A549 (cell line): ENCODE measurements at places on chromosomes 7 and 10.
A peak's percentile ranks its signal among the peaks of the same experiment; 100 is the strongest.

DNA sequence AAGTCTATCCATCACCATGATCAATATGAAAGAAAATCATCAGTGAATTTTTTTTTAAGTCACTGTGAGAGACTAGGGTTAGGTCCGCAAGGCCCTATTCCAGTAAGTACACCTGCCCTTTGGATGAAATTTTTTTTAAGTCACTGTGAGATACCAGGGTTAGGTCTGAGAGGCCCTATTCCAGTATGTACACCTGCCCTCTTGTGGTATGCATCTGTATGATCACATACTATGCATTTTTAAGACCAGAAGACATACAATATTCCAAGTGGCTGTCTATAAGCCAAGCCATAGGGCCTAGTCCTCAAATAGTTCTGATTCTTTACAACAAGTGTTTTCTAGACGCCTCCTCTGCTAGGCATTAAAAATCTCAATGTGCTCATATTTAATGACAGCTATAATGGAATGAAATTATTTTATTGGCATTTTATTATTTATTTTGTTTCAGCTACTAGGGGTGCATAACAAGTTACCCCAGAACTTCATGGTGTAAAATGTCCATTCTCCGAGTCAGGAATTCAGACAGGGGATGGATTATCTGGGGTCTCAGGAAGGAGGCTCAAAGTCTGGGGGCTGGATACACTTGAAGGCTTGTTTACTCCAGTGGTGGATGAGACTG, 53.1 kb downstream of the TEX36 start:
- DNase-seq: peak; percentile 66

DNA sequence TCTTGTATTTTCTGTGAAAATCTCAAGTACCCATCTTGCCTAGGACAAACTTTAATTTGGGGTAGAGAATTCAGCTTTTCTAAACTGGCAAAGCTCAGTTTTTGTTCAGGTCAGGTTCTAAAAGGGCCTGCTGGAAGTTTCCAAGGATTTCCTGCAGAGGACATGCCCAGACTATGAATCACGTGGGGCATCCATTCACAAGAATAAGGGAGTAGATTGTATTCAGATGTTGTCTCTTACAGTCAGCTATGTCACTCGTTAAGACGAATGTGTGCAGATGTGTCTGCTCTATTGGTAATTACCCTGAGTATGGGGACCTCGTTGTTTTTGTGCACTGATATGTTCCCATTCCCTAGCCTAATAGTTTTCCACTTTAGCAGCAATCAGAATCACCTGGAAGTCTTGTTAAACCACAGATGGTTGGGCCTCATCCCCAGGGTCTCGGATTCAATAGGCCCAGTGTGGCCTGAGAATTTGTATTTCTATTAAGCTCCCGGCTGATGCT, 81.0 kb upstream of the ITPRID1 start:
- no peak for DNase-seq

DNA sequence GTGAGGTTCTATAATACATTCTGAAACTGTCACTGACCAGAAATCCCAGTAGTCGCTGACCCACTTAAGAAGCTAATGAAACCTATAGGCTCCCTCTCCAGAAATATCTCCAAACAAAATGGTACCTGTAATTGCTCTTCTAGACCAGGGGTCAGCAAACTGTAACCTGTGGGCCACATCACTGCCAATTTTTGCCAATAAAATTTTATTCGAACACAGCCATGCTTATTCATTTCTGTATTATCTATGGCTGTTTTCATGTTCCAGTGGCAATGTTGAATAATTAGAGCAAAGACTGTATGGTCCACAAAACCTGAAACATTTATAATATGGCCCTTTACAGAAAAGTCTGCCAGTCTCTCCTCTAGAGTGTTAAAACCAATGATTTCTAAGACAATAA, 37.2 kb upstream of the SVIL start:
- DNase-seq: no peak

GRCh38 chr10:124380256-124380995, 38.3 kb downstream of the OAT start:
- DNase-seq: no peak

GRCh38 chr7:1735262-1735661, 65.2 kb downstream of the ELFN1 start:
- no peak for DNase-seq

DNA sequence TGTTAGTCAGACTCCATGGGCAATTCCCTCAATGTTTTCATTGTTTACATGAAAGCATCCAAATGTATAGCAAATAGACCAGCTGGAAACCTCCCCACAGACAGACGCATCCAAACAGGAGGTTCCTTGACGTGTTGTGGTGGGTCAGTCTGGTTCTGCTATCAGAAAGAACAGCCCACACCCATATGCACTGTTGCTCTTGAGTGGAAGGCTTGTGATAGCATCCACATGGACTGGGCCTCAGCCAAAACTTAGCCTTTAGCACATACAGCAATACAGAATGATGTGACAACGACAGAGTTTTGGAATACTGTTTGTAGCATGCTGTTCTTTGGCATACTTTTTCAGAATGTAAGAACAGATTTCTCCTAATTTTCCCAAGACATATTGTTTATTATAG, 299.2 kb upstream of the ETV1 start:
- DNase-seq: no peak

GRCh38 chr7:98520356-98520951, 96.6 kb upstream of the NPTX2 start:
- no peak for DNase-seq

DNA sequence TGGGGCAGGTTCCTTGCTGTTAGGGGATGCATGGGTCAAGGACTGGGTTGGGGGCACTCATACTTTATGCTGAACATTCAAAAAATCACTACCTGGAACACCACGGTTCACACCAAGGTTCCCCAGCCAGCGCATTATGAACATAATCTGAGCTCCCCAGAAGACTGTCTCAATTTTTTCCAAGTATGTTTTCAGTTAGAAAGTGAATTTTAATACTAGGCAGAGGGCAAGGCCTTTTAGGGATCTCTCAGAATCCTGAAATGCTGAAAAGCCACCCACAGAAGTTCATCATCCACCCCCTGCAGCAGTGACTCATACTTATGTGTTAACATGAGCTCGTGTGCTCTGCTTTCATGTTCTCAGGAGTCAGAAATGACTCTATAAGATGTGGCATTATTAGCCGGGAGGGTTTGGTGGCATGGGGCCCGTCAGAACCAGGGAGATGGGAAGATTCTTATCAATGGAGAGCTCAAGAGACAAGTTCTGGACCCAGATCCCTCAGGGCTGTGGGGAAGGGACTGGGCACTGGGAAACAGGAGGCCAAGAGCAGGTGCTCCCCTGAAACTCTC, 185.2 kb upstream of the ITGB1 start:
- no peak for DNase-seq

GRCh38 chr10:68153473-68154210, 44.4 kb downstream of the MYPN start:
- DNase-seq: peak; percentile 99

DNA sequence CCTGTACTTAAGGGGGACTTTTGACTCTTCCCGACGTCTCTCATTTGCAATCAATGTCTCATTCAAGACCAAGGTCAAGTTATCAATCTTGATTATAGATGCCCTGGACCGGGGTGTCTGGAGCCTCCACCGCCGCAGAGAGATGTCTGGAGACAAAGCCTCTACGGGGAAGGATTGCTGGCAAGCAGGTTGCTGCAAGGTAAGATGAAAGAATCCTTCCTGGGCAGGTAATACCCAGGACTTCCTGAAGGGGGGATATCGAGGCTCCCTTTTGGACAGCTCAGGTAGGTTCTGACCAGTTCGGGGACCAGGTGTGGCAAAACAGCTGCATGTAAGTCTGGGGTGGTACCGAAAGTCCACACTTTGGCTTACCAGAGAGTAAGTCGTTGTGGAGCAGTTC, 12.5 kb upstream of the CUX1 start:
- DNase-seq: peak; percentile 29

DNA sequence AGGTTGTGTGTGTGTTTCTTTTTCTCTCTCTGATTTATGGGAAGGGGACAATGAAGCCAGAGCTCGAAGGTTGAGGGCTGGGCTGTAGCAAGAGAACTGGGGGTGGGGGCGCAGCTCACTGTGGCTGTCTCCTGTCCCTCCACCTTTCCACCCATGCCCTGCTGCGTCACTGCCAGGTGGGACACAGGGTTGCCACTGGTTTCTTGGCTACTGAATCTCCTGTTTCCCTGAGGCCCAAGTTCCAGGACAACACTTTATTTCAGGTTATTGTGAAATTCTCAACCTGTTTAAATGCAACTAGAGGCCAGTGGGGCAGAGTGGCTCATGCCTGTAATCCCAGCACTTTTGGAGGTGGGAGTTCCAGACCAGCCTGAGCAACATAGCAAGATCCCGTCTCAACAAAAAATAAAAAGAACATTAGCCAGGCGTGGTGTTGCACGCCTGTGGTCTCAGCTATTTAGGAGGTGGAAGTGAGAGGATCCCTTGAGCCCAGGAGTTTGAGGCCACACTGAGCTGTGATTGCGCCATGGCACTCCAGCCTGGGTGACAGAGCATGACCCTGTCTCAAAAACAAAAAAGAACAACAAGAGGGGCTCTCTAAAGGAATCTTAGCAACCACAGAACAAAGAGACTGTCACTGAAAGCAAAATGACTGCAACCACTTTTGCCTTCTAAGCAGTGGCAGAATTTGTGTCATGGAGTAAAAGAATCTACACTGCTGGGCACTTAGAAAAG, 22.6 kb downstream of the TBATA start:
- no peak for DNase-seq

GRCh38 chr7:112790586-112791003, 402 bp upstream of the TMEM168 start:
- no peak for DNase-seq

DNA sequence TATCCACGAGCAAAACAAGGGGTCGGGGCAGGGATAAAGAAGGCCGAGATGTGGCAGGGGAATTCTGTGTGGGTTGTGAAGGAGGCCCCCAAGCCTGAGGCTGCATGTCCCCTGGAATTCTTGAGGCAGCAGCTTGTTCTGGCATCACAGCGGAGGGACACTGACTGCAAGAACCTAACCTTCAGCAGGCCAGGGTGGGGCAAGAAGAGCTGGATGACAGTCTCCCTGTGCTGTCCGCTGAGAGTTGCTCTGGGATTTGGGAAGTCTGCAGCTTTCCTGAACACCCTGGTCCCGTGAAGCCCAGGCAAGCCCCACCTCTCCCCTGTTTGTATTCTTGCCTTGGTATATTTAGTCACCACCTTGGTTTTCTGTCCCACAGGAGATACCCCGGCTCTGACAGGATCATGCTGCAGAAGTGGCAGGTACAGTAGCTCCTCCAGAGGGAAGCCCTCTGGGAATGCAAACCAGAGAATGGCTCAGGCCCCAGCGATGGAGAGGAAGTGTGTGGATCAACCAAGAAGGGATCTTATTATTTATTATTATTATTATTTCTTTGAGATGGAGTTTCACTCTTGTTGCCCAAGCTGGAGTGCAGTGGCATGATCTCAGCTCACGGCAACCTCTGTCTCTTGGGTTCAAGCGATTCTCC, 1.9 kb upstream of the LRRC18 start:
- no peak for DNase-seq

DNA sequence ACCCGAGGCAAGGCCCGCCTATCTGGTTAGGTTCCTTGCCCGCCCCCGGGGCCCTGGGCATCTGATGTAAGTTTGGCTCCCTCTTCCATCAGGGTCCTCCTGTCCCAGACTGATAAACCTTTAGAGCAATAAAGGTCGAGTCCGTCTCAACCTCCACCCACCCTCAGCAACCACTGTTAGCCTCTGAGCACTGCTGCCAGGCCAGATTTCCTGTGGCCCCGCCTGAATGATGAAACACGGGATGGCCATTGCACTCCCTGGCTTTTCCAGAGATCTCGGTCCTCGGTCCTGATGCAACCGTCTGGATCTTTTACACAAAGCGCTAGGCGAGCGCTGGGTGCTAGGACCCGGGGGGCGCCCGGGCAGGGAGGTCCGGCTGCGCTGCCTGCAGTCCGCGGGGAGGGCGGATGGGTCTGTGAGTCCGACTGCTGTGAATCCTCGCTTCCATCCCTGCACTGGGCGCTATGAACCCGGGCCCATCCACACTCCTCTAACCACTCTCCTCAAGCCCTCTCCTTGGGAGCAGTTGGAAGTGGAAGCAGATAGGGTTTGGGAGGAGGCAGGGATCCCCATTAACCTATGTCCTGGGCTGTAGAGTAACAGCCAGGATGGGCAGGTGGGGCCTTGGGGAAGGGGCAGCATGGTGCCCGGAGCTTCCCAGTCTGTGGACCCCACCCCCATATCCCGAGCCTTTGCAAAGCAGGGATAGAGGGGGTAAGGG, 875 bp upstream of the DDIT4 start:
- DNase-seq: peak; percentile 95

DNA sequence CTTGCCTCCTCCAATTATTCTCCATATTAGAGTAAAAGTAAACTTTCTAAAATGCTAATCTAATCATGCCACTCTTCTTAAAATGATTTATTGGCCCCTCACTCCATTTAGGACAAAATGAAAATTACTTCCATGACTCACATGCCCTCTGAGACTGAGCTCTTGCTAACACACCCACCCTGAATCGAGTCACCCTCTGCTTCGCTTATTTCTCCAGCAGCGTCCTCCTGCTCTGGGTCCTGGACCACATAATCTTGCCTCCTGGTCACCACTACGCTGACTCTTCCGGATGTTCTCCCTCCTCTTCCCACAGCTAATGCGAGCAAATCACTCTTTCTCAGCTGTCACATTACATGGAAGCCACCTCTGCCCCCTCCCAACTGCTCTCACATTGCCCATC, 384.0 kb upstream of the FZD8 start:
- no peak for DNase-seq

- no peak for DNase-seq
Measured at GRCh38 chr7:137944168-137944567, 57.7 kb downstream of the CREB3L2 start.

- peak; percentile 8 for DNase-seq
Measured at GRCh38 chr7:18087026-18087686, 59.5 kb upstream of the PRPS1L1 start.

GRCh38 chr7:118476036-118476435, 251.5 kb downstream of the ANKRD7 start:
- DNase-seq: no peak

- DNase-seq: no peak
Measured at GRCh38 chr7:156842740-156843140, 50.2 kb downstream of the LMBR1 start.

- DNase-seq: no peak
Measured at GRCh38 chr7:47715631-47716068, 133.7 kb upstream of the TNS3 start.

GRCh38 chr7:2862831-2863361, 18.8 kb upstream of the GNA12 start:
- DNase-seq: no peak

DNA sequence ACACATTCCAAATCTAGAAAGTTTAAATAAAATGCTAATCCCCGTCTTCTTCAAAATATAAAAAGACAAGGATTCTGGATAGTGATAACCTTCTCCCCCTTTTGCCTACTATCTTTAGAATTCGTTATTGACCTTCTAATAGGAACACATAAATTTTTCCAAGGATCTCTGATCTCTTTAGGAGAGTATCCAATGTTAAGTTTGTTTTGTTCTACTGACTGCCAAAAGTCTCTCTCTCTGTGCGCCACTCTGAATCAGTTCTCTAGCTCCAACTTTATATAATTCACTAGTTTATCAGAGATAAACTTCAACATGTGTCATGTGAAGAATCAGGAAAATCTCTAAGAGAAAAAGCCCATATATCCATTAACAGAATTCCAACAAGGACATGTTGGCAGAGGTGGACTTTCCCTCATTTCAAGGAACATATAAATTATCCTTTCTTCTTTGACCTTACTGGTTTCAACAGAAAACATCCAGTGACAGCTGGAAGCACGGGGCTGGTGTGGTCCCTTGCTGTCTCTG, 615.6 kb downstream of the KCNMA1 start:
- DNase-seq: no peak

- peak; percentile 91 for DNase-seq
Measured at GRCh38 chr10:4813023-4813422, 13.0 kb upstream of the AKR1E2 start.

GRCh38 chr7:36107926-36108631, 45.0 kb upstream of the EEPD1 start:
- DNase-seq: no peak
